ENCODE measurements at places on chromosomes 4 and X.
A peak's percentile ranks its signal among the peaks of the same experiment; 100 is the strongest.

GRCh38 chr4:93828995-93829819, 654 bp downstream of the ATOH1 start:
- DNase-seq = no peak

DNA sequence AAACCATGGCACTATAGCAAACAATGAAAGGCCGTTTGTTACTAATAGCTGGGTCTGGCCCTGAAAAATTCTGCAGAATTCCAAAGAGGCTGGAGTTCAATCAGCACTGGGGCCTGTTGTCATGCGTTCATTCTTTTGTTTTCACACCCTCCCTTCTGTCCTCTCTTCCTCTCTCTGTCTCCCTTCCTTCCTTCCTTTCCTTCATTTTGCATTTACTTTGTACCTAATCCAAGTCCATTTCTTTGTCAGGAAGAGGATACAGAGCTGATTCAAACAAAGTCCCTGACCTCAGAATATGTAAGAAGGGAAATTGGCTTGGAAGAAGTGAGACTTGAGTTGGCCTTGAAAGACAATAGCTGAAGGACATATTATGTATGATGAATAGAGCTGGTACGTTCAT, 119.6 kb upstream of the LDB2 start:
- no peak for DNase-seq

DNA sequence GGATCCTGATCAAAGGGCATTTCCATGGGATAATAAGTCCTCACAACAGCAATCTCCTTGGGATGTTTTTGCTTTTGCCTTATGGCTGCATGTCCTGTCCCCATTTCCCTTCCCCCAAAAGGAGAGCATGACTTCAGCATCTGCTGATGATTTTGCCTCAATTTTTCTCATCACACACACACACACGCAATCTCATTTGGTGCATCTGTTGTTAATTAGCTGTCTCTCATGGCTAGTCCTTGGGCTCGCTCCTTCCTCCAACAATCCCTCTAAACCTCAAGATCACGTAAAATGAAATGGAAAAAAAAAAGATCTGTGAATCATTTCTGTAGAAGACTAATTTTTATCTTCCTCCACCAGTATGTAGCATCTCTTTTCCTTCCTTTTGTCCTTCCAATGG, 153.6 kb downstream of the RBMX2 start:
- peak; percentile 79 for DNase-seq

- DNase-seq = no peak
Observed at GRCh38 chrX:135009838-135010237, 12.5 kb downstream of the RTL8B start.

GRCh38 chr4:151238477-151238876, 38.5 kb upstream of the PRSS48 start:
- DNase-seq = no peak

- DNase-seq = peak; percentile 52
Observed at GRCh38 chr4:128863312-128864075, 54.0 kb downstream of the JADE1 start.

DNA sequence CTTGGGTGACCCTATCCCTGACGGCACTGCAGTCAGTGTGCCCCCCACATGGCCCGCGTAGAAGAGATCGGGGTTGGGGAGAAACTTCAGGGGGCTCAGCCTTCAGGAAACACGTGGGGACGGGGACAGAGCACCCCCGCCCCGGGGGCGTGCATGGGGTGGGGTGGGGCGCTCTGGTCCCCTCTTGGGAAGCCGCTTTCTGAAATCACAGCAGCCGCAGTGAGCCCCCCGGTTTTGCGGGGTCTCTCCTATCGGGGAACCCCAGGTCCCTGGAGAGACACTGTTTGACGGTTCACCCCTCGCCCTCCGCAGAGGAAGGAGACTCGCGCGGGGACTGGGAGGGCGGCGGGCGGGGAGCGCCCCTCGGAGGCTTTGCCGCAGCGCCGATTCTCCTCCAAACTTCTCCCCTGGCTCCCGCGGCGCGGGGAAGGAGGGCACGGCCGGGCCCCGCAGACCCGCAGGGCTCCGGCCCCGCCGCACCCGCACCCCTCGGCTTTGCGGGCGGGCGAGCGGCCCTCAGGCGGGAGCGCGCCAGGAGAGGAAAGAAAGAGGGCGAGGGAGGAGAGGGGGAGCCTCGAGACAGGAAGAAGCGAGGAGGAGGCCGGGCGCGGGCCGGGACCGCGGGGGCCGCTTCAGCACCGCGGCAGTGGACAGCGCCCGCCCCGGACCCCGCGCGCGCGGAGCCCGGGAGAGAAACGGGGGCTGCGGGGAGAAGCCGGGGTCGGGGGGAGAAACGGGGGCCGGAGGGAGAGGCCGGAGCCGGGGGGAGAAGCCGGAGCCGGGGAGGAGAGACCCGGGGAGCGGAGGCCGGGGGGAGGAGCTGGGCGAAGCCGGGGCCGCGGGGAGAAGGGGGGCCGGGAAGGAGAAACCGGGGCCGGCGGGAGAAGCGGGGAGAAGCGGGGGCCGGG, 612 bp downstream of the CPLX1 start:
- DNase-seq = no peak

GRCh38 chr4:162535121-162535520, 371.3 kb upstream of the FSTL5 start:
- no peak for DNase-seq

- DNase-seq = no peak
Observed at GRCh38 chrX:3307881-3308280, 38.6 kb downstream of the MXRA5 start.

DNA sequence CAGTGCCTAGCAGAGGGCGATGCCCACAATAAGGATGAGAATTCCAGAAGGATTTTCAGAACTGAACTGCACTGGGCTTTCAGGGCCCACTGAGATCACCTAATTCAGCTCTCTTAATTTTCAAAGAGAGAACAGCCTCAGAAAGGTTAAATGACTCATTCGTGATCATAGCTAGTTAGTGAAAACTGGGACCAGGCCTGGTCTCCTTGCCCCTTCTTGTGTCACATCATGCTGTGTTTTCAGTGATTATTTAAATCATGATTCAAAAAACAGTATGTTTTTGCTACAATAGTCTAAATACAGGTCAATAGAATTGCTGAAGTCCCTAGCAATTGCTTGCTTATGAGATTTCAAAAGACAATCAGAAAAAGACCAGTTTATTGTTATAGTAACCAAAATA, 136.4 kb upstream of the PLAC1 start:
- no peak for DNase-seq

- no peak for DNase-seq
Observed at GRCh38 chr4:15552557-15553362, 83.1 kb downstream of the CC2D2A start.

GRCh38 chr4:36638273-36638811, 356.9 kb downstream of the DTHD1 start:
- no peak for DNase-seq

GRCh38 chrX:16920075-16920474, 26.4 kb upstream of the REPS2 start:
- no peak for DNase-seq

GRCh38 chr4:15757054-15757453, 21.1 kb upstream of the CD38 start:
- no peak for DNase-seq

- DNase-seq = no peak
Observed at GRCh38 chrX:102659790-102660757, 8.8 kb downstream of the GPRASP1 start.

DNA sequence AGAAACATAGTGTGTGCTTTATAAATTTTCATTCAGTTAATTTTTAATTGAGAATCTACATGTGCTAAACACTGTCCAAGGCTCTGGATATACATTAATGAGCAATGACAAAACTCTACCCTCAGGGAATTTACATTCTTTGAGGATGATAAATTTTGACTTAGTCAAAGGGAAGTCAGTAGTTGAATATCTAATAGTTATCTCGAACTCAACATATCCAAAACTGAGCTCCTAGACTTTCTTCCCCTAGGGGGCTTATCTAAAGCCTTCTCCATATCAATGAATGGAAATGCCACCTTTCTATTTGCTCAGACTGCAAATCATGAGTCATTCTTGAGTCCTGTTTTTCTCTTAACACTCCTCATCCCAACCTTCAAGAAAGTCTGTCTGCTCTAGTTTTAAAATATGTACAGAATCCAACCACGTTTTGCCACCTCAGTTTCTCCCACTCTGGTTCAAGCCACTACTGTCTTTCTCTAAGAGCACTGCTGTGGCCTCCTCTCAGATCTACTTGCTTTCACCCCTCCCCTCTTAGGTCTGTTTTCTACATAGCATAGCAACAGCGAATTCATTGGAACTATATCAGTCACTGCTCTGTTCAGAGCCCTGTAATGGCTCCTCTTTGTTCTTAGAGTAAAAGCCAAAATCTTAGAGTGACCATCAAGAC, 9.5 kb downstream of the PARM1 start:
- DNase-seq = no peak

Data from AG09319 (cell line).